ENCODE measurements at places on chromosomes 5 and 9.
A peak's percentile ranks its signal among the peaks of the same experiment; 100 is the strongest.

DNA sequence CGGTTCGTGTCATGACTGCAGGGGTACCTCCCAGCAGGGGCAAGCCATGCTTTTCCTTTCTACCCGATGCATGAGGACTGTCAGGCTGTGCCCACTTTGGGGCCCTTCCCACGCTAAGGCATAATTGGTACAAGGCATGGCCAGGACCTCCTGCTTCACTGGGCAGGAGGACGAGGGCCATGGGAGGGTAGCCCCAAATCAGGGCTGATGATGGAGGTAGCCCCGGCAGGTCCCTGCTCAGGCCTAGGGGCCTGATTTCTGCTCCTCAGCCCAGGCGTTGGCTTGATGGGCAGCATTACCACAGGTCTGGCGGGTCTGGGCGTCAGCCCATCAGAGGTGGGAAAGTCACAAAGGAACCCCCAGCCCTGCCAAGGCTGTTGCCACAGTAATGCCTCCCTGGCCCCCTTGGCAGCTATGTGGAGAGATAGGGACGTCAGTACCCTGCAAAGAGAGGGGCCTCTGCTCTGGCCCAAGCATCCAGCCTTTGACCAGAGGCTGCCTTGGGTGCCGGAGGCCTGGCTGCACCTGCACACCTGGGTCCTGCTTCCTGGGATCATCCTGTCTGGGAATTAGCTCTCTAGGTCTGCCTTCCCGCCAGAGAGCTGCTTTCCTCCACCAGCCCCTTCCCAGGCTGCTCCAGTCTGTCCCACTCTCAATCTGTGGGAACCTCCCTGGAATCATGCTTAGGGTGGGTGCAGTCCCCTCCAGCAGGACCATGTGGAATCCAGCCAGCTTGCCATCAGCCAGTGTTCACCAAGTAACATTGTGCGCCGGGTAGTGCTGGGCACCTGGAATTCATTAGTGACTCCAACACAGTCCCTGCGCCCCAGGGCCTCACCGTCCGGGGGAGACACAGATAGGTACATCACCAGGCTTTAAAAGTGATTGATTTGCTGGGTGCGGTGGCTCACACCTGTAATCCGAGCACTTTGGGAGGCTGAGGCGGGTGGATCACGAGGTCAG is 15.4 kb downstream of the TSPAN17 start:
- no peak for DNase-seq

- DNase-seq = peak; percentile 22
Measured at GRCh38 chr5:43063721-43064171, 23.6 kb upstream of the ANXA2R start.

DNA sequence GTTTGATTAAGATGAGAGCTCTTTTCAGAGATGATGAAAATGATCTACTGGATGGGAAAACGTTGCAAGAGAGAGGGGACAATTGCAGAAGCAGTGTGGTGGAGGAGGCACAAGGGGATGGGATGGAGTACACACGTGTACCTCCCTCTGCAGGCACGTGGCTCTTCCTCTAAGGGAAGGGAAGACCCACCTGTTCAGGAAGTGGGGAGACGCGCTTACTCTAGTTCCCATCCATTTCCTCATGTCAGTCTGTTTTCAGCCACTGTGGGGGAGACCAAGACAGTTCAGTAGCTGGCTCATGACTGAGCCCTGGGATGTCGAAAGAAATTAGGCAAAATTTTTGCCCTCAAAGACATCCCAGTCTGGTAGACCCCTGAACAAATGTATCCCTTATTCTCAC is 619.2 kb upstream of the CLINT1 start:
- DNase-seq = no peak

DNA sequence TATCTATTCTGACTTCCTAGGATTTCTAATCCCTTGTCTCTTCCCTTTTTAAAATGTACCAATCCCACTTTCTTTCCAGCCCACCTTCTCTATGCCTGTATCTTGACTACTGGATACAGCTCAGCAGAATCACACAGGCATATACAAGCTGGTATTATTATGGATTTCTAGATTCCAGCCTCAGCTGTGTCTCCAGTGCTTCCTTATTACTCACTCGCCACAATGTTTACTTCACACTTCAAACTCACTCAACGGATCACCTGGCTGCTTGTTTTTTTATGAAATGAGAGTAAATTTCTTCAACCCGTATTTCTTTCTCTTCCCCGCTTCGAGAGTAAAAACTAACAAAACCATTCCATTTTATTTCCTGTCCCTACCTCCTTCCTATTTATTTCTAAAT is 38.8 kb downstream of the CWC27 start:
- no peak for DNase-seq

DNA sequence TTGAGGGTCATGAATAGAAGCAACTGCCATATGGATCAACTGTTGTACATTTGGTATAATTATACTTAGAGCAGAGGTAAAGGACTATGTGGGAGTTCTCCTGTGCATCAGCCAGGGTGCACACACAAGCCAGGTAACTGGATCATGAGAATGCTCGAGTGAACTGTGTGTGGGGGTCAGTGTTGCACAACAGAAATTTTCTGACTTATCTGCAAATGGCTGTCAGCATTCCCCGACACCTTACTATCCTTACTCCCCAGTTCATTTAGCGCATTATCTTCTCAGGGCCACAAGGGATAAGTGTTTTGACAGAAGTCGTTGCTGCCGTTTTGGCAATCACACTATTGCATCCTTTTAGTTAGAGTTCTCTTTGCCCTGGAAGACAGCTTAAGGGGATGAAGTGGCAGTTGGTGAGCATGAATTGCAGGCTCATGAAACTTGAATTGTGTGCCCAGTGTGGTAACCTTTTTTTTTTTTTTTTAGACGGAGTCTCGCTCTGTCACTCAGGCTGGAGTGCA is 1.7 kb downstream of the CANX start:
- no peak for DNase-seq

DNA sequence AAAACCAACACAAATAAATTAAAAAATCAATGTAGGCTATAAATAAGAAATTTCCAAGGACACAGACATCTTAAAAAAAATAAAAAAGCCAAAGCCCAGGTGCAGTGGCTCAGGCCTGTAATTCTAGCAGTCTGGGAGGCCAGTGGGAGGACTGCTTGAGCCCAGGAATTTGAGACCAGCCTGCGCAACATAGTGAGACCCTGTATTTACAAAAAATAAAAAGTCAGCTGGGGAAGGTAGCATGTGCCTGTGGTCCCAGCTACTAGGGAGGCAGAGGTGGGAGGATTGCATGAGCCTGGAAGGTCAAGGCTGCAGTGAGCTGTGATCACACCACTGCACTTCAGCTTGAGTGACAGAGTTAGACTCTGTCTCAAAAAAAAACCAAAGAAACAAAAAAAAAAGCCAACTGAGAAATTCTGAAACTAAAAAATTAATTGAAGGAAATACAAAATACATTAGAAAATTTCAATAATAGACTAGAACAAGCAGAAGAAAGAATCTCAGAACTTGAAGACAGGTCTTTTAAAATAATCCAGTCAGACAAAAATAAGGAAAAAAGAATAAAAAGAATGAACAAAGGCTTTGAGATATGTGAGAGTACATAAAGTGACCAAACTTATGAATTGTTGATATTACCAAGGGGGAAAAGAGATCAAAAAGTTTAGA is 149.5 kb upstream of the PANK3 start:
- no peak for DNase-seq

DNA sequence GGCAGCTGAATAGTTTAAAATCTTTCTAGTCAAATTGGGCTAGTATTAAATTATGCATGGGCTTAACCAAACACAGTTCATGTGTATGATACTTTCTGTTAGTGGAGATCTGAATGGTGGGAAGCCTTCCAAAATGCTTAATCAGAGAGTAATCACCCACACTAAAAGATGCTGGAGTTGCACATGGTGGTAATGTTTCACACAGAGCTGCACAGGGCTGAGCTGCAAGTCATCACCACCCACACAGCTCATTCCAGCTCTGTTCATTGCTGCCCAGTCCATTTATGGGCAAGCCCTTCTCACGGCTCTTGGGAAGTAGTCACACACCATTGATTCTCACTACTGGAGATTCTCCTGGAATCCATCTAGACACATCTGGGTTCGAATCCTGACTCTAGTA is 351.5 kb upstream of the KCNN2 start:
- no peak for DNase-seq

DNA sequence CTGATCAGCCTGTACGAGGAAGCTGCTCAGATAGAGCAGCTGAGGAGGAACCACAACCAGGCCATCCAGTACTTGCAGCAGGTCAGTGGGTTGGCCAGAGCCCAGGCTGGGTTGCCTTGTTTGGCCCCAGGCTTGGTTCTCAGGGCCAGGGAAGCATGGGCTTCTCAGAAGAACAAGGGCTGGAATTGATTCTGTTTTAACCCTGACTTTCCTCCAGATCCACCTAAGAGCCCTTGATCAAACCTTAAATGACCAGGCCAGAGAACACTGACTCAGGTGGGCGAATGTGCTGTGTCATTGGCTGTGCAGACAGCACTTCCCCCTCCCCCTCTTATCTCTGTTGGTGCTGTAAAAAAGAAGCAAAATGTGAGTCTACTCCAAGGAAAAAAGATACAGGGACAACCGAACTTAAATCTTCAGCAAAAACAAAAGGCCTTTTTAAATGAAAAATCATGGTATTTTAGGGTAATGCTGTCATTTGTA is 28.1 kb downstream of the TTC23L start:
- no peak for DNase-seq

GRCh38 chr5:112227911-112228631 is 191.0 kb downstream of the EPB41L4A start:
- no peak for DNase-seq

GRCh38 chr9:104769655-104770054 is 5.7 kb downstream of the NIPSNAP3B start:
- no peak for DNase-seq

DNA sequence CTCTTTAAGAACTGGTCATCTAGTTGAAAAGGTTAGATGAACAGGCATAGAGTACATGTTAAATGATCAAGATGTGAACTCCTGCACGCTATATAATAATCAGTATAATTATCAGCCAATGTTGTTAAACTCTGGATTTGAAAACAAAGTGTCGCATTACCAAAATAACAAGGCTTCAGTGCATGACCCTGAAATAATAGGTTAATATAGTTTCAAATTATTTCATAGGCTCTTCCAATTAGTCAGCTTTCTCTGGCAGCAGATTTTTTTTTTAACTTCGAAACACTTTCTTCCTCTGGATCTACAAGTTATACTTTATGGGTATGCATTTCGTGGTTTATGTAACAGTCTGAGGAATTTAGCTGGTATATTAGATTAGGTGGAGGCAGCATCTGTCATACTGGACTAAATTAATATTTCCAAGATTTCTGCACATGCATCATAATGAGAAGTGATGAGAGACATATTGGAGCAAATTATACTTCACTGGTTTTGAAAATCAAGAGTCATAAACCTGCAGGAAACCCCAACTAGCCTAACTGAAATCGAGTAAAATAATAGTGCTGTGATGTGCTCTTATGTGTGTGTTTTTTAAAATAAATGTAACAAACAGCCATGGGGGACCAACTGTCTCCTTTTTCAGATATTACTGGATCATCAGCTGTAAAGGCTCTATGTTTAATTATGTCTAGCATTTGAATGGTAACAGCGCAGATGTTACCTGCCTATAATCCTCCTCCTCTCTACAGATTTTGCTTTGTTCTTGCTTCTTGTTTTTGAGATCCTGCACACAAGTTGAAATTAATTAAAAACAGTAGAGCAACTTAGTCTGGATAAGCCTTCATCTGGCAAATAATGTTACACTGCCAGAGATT is 85.9 kb upstream of the CKMT2 start:
- DNase-seq = no peak

- DNase-seq = no peak
Measured at GRCh38 chr9:107973451-107973850, 483.9 kb upstream of the KLF4 start.

DNA sequence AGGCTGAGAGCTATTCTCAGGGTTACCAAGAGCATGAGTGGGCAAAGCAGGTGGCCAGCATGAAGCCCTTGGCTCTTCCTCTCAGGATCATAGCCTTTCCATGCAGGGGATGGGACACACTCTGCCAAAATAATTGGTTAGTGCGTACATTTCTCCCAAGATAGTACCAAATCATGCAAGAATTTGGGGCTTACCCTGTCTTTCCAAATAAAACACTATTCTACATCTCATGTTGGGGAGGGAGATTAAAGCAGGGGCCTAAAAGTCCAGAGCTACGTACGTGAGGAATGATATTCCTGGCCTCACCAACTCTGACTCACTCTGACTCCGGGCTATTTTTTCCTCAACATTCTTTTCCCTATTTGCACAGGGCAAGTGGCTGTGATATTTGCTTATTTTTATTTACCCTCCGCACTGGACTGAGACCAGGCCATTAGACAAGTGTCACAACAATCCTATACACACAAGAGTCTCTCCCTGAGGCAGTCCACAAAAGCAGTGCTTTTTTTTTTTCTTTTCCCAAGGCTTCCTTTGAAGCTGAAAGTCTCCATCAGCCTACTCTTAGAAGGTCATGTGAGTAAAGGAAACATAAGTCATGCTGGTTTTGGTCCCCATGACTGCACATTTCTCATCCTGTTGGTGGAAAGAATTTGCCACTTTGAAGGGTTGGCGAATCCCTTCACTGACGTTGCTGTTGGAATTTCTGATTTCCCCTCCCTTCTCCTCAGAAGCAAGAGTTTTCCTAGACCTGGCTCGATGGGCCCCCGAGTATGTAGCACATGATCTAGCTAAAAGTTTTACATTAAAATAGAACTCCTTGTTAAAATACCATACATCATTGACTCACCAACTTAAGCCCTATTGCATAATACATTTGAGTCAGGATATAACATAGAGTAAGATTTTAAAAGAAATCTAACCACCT is 40.0 kb downstream of the TMEM252 start:
- no peak for DNase-seq

GRCh38 chr9:89605465-89606048 is 745 bp downstream of the GADD45G start:
- peak; percentile 84 for DNase-seq

GRCh38 chr5:51159164-51159563 is 224.1 kb upstream of the ISL1 start:
- DNase-seq = no peak

- no peak for DNase-seq
Measured at GRCh38 chr9:91342575-91342974, 19.1 kb downstream of the AUH start.

GRCh38 chr5:98489021-98489420 is 284.4 kb upstream of the RGMB start:
- DNase-seq = no peak

DNA sequence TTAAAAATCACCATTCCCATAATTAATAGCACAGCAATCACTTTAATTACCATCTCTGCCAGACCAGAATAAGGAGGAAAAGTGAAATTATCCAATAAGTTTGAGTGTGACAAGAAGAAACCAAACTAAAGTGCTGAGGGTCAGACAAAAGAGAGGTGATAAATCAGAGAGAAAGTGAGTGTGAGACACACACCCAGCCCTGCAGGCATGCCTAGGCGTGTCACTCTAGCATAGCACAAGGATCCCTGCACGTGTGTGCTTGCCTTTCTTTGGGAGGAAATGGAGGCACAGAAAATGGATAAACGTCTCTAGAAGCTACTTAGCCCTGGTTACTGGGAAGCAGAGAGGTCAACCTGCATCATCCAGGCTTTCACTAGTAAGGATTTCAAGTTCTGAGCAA is 56.2 kb downstream of the SEMA6A start:
- DNase-seq = no peak

GRCh38 chr9:35232867-35233544 is 71.2 kb downstream of the UNC13B start:
- DNase-seq = no peak

All from activated CD4-positive, alpha-beta T cell treated with anti-CD3 and anti-CD28 coated beads for 36 hours (primary cell).